ENCODE measurements at places on chromosomes 2 and 18.
A peak's percentile ranks its signal among the peaks of the same experiment; 100 is the strongest.

DNA sequence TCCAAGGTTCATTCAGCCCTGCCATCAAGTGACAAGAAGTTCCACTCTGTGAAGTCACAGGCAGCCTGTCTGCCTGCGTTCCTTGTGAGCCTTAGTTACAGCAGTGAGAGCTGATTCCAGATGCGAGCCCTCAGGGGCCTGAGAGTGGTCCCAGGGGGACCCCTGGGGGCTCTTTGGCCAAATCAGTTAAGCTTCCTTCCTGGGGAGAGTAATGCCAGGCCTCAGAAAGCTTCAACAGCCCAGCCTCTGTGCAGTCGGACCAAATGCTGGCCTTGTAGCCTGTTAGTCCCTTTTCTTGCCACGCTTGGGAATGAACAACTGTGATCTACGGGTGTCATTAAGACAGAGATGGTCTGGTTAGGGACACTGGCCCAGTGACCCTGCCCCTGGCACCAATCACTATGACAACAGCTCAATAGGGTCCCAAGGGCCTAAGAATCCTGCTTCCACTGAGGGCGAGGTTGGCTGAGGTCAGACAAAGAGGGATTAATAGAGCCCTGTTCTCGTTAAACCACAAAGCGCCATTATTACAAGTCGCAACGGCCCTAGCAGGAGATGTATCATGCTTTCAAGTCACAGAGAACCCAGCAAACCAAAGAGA, 50.9 kb downstream of the HS1BP3 start:
- DNase-seq = no peak

GRCh38 chr2:152485954-152486736, 151.2 kb downstream of the FMNL2 start:
- DNase-seq = peak; percentile 24

- DNase-seq = no peak
Measured at GRCh38 chr2:224983712-224984554, 58.3 kb downstream of the DOCK10 start.

DNA sequence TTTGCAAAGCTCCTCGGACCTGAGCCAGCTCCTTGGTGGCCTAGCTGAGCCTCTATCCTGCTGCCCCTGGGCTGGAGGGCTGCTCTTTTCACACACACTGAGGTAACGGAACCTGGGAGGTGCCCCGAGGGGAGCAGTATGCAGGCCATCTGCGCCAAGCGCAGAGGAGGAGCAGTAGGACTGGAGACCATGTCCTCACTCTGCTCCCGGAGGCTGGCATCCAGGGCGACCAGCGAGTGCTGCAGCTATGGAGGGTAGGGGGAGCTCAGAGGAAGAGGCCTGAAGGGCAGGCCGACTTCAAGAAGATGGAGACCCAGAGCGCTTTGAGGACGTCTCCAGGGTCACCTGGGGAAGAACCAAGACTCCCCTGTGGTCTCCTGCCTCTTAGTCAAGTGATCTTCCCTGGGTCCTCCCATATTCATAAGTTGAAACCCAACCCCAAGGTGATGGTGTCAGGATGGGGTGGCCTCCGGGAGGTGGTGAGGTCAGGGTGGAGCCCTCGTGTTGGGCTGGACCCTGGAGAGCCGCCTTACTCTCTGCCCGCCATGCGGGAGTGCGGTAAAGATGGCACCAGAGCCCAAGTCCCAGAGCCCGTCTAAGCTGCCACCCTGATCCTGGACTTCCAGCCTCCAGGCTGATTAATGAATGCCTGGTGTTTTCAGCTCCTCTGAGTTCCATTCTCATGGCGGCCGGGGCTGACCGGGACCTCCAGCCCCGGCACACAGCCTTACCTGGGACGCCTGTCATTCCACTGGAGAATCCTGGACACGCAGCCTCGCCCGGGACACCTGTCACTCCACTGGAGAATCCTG, 160.7 kb downstream of the NDUFA10 start:
- DNase-seq = no peak

All from LoVo (cell line).